ENCODE measurements at places on chromosomes 1 and 21.

- no peak for DNase-seq
These were observed 261 bp upstream of the CCDC24 start for GRCh38 chr1:43991200-43991475.

- DNase-seq, result no peak
These were observed 239.0 kb downstream of the SDCCAG8 start for GRCh38 chr1:243494741-243495431.

DNA sequence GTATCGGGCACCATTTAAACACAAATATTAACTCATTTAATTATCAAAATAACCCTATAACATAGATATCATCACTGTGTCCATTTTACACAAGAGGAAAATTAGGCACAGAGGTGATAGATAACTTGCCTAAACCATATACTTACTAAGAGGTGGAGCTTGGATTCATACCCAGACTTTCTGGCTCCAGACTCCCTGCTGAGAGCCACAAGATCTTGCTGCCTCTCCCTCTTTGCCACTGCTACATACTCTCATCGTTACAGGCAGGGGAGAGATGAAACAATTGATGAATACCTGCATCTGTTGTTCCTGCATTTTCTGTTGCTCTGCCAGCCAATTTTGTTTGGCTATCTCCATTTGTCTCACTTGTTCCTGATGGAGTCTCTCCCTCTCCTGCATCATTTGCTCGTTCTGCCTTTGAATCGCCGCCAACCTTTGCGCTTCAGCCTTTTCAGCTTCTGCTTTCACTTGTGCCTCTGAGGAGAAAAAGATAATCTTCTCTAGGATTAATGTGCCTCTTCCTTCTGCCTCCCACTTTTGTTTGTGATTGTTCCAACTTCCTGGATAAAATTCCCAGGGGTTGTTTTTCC is 10.6 kb downstream of the GBP5 start:
- DNase-seq, result no peak

GRCh38 chr1:29259802-29260441 is 23.6 kb downstream of the PTPRU start:
- DNase-seq, result no peak

DNA sequence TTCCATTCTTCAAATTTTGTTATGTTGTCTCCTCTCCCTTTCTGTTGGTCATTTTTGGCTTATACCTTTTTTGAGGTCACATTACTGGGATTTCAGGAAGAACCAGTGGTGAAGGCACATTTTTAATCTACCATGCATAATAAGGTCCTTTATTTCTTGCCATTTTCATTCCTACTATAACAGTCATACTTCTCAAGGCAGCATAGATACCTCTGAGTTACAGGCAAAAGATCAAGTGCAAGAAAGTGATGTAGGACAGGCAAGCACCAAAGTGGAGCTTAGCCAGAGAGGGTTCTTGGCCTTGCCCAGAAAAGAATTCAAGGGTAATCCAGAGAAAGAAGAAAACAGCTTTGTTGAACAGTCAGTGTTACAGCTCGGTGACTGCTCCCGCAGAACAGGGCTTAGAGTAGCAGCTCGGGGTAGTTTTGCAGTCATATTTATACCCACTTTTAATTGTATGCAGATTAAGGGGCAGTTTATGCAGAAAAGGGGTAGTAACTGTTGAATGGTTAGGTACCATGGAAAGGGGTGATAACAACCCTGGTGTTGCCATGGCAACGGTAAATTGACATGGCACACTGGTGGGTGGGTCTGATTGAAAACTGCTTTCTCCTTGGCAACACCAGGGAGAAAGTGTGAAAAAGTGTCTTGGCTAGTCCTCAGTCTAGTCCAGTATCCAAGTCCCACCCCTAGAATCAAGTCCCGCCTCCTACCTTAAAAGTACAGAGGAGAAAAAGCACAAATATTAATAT is 39.6 kb upstream of the DOCK7 start:
- DNase-seq, result no peak

- no peak for DNase-seq
These were observed 611.4 kb upstream of the USP24 start for GRCh38 chr1:55826381-55827080.

- no peak for DNase-seq
These were observed 40.9 kb upstream of the EPS8L3 start for GRCh38 chr1:109804660-109805059.

DNA sequence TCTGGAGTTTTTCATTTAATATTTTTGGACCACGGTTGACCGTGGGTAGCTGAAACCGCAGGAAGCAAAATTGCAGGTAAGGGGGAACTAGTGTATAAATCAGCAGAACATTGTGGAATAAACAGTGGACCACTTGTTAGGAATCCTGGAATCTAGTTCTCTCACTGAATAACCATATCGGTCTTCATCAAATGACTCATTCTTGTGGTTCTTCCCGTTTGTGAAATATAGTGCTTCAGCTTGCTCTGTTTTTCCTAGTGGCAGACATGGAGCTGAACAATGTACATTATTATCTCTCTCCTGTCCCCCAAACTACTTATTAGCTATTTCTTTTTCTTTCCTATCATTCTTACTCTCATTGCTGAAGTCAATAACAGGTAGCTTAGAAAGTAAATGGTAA is 61.9 kb downstream of the HSPA13 start:
- no peak for DNase-seq

- no peak for DNase-seq
These were observed 299 bp downstream of the DIP2A start for GRCh38 chr21:46459024-46459355.

GRCh38 chr1:90291431-90292216 is 296.7 kb downstream of the ZNF326 start:
- DNase-seq, result no peak

- DNase-seq, result peak; percentile 26
These were observed 25.5 kb upstream of the IFNAR1 start for GRCh38 chr21:33299181-33299752.

GRCh38 chr1:1144122-1144842 is 28.4 kb upstream of the C1orf159 start:
- DNase-seq, result peak; percentile 31

- no peak for DNase-seq
These were observed 122.2 kb upstream of the BEND5 start for GRCh38 chr1:48898894-48899293.

GRCh38 chr1:240464099-240464498 is 147.9 kb downstream of the GREM2 start:
- no peak for DNase-seq

DNA sequence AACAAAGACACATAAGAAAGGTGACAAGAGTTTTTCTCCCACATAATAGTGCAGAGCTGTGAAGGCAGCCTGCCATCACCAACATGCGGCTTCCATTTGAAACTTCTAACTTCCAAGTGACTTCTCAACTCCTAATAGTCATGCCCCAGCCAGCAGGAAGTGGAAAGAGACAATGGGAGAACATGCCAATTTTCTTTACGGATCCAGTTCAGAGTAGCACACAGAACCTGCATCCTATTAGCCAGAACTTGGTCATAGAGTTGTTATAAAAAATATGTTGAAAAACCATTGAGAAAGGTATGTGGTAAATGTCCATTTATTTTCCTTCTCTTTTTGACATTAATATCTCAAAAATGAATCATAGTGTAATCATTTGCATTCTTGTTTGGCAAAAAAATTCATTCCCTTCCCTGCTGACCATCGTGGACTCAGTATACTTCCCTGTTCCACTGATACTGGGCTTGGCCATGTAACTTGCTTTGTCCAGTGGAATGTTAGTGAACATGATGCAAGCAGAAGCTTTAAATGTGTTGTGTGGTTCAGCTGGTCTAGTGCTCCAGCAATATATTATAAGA is 197.4 kb downstream of the SEC16B start:
- no peak for DNase-seq

DNA sequence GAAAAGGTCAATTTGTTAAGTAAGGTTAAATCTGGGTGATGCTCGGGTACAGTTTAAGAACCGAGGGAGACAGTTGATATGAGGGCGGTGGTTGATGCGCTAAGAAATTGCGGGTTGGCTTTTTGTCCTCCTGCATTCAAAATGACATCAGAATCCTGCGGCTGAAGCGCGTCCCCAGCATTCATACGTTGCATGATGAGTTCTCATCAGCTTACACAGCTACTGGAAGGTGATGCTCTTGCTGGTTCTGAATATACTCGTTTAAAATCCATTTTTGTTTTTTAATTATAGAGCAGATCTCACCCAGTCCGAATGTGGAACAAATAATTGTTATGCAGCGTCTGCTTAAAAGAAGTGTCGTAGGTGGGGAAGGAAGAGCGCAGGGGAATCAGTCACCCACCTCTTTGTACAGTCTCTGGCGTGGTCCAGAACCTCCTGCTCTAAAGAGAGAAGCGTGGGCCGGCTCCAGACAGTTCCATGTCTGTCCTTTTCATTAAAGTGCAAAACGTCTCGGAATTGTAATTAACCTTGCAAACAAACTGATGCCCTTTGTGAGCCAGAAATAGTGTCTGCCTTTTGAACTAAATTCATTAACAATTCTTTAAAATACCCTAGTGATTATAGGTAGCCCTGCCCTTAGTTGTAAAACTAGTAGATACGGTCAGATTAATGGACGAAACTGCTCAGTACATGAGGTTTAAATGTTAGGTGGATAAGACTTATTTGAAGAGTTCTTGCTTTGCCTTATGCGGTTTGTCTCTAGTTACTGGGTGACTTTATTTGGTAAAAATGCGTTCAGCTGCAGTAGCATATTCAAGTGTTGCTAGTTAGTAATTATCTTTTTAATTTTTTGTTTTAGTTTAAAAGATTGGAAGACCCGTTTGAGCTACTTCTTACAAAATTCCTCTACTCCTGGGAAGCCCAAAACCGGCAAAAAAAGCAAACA is 741 bp downstream of the RGS2 start:
- DNase-seq, result peak; percentile 29

DNA sequence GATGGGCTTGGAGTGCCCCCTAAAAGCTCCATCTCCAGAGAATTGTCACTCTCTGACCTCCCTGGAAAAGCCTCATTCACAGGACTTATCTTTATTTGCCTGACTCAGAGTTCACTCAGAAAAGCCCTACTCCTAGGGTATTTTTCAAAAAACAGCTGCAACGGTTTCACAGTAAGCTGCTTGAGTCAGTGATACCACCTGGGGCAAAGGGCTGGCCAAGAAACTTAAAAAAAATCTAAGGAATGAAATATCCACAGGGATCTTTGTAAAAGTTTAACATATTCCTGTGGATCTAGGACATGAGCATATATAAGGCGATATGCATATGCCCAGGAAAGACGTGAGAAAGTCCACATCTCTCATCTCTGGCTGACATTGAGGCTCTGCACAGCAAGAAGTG is 33.8 kb upstream of the TSPAN2 start:
- no peak for DNase-seq

- DNase-seq, result no peak
These were observed 24.3 kb upstream of the PLCH2 start for GRCh38 chr1:2451741-2452140.

GRCh38 chr1:78987042-78987441 is 19.5 kb downstream of the ADGRL4 start:
- no peak for DNase-seq
